ENCODE measurements at places on chromosomes 6 and 20.

DNA sequence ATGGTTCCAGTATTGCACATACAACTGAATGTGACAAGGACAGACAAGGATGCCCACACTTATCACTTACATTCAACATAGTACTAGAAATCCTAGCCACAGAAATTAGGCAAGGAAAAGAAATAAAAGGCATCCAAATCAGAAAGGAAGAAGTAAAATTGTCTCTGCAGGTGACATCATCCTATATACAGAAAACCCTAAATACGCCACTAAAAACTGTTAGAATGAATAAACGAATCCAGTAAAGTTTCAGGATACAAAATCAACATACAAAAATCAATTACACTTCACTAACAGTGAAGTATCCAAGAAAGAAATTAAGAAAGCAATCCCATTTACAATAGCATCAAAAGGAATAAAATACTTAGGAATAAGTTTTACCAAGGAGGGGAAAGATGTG, 66.1 kb downstream of the FAM217A start:
- DNase-seq = no peak

DNA sequence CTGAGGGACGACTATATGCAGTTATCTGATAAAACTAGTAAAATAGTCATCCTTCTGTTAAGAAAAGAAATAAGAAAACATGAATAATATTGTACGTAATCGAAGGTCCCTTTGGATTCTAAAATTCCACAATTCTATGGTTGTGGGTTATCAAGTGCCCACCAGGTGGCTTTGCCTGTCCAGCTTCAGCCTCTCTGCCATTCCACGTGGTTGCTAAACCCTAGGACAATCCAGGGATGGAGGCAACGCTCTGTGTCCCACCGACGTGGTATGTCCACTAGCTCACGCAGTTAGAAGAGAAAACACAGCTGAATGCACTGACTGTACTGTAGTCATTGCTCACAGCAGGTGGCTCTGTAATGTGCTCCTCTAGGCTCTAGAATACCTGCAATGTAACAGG, 349.3 kb downstream of the FARS2 start:
- DNase-seq = no peak

DNA sequence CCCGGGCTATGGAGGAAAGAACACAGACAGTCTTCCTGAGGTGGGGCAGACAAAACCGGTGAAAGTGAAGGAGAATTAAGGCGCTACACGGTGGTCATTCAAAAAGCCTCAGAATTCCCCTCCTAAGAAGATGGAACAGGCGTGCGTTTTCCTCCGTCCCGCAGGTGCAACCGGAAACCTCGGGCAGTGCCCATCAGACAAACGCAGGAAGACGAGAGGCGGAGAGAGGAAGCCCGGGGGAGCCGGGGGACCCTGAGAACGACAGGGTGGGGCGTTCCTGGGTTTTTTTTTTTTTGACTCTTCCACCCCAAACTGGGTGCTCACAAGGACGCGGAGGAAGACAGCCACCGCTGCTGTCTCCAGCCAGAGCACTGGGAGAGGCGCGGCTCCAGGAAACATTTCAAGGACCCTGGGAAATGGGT, 25.4 kb downstream of the TTLL2 start:
- no peak for DNase-seq

- DNase-seq = no peak
These were observed 65.1 kb upstream of the DUSP22 start for GRCh38 chr6:227074-227782.

DNA sequence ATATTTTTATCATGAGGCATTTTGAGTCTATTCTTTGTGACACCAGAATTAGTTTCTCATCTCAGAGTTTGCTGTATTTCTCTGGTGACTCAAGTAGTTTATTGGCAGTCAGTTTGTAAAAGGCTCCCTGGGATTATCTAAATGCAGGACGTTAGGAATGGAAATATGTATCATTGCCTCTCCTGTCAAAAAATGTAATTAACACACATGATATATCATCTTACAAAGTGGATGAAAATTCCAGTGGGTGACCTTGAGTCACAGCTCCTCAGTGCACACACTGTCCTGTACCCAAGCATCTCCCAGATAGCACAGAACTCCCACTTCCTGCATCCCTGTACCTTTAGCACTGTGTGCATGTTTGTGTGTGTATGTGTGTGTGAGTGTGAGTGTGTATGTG, 258.6 kb downstream of the LAMA2 start:
- DNase-seq = peak; percentile 10

DNA sequence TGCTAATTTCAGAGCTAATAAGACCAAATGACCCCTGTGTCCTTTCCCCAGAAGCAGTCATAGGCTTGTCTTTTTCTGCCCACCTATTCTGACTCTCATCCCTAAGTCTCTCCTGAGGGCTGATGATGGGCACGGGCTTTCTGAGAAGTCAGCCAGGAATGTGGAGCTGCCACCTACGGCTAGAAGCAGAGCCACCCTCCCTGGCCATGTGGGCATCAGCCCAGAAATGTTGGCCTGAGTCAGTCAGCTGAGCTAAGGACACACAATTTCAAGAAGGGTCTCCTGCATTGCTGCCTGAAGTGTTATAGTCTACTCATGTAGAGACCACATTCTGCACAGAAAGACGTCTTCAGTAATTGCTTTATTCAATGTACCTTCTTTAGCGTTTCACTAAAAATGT, 17.1 kb downstream of the MYLIP start:
- DNase-seq = no peak

GRCh38 chr6:47247227-47247797, 62.4 kb downstream of the TNFRSF21 start:
- DNase-seq = no peak

- DNase-seq = no peak
These were observed 24.7 kb downstream of the SYNJ2 start for GRCh38 chr6:158006331-158006730.

DNA sequence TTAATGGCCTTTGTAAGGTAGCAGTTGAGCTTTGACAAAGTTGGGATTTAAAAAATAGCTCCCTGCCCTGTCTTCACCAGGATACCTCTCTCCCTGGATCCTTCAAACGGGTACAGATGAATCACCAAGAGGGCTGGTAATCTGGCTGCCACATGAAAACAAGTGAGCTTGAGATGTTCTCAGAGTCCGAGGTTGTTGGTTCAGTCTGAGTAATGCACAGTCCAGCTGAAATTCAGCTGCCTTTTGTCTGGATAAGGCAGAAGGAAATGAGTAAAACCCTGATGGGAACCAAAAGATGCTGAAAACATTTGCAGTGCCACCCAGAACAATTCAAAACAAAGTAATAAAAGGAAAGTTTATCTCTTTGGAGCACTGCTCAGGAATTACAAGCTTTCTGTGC, 86.8 kb downstream of the GJA1 start:
- DNase-seq = peak; percentile 89

DNA sequence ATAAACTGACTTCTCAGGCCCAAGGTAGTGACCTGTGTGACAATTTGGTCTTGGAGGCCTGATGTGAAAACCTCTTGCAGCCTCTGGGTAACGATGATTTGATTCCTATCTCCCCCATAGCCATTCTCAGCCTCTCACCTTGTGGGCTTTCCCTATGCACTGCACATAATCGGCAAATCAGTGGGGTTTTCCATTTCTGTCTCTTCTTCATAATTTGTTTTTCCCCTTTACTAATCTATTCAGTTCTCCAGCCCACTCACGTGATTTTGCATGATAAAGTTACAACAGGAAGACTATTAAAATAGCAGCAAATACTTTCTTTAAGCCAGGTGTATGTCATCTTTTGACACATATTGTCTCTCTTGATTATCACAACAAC, 893.7 kb downstream of the TFAP2A start:
- DNase-seq = no peak

GRCh38 chr6:168152306-168152963, 73.4 kb upstream of the FRMD1 start:
- no peak for DNase-seq

- peak; percentile 67 for DNase-seq
These were observed 165.6 kb downstream of the TRIM27 start for GRCh38 chr6:28758046-28758817.

DNA sequence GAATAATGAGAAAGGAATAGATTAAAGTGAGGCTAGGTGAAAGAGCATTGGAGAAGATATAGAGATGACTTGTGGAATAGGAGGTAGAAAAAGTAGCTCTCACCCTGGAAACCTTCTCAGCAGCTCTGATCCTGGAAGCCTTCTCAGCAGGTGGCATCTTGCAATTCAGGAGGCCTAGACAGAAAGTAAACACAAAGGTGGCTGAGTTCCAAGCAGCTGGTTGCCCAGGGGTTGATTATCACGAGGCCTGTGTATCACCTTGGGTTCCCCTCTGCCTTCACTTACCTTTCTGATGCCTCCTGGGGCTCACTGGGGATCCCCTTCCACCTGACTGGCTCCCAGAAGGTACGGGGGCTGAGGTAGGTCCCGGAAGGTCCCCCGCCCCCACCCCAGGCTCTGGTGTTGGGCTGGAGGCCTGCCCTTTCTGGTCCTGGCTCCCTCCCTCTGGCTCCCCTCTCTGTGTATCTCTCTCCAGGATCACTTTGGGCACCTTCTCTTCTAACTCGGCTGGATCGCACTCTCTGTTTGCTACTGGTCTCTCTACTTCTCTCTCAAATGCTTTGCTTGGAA, 9.7 kb downstream of the MDC1 start:
- no peak for DNase-seq

DNA sequence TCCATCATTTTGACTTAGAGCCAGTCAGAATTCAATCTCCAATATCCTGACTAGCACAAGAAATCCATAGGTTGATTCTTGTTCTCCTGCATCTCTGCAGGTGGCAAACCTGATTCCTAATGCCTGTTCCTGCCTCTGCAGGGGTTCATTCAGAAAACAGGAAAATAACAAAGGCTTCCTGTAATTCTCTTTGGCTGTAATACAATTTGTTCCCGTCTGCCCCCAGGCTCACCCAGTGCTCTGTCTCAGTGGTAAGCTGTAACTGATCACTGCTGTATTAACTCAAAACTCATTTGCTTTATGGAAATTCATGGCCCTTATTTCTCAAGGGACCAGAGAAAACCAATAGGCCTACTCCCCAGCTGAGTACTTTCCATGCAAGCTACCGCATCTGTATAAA, 88.6 kb downstream of the OPRM1 start:
- no peak for DNase-seq

DNA sequence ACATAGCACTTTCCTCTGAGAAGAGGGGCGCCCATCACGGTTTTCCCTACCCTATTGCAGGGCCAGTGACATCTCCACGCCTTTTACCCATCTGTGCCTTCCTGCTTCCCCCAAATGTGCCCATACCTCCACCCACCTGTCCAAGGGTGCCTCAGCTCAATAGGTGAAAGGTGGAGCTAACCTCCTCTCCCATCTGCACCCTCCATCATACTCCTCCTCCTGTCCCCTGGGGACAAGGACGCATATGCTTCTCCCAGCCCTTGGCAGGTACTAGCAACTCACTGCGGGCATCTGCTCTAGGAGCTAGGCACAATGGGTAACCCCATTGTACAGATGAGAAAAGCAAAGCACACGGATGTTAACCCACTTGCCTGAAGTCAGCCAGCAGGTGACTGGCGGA, 62.8 kb downstream of the STK35 start:
- no peak for DNase-seq

DNA sequence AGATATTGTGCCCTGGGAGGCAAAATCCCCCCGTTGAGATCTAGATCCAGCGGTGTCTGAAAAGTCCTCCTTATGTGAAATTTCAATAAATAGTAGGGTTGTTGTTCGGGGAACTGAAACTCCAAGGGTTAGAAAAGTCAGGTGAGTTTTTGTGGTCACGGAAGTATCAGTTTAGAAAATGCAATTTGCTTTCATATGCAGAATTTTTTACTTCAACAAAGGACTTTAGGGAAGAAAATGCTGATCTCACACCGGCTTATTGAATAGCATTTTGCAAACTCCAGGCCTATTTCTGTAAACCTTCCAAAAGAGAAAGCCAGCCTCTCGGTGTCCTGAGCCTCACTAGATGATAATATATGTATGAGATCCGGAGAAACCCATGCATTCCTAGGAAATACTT, 254.7 kb downstream of the TSHZ2 start:
- no peak for DNase-seq

DNA sequence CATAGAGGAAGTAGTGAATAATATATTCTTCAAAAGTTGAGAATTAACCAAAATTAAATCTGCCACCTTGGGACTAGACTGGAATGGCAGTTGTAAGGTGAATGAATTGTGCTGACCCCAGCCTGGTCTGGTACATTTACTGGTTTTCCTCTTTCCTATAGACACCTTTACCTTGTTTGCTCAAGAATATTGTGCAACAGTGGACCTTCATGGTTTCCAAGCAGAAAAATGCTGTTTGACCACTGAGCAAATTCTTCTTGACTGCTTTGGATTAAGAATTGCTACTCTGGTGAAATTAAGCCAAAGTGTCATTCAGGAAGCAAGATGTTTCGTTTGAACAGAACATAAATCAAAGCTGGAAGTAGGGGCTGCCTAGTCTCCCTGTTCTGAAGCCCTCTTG, 156.6 kb upstream of the TAB2 start:
- no peak for DNase-seq

DNA sequence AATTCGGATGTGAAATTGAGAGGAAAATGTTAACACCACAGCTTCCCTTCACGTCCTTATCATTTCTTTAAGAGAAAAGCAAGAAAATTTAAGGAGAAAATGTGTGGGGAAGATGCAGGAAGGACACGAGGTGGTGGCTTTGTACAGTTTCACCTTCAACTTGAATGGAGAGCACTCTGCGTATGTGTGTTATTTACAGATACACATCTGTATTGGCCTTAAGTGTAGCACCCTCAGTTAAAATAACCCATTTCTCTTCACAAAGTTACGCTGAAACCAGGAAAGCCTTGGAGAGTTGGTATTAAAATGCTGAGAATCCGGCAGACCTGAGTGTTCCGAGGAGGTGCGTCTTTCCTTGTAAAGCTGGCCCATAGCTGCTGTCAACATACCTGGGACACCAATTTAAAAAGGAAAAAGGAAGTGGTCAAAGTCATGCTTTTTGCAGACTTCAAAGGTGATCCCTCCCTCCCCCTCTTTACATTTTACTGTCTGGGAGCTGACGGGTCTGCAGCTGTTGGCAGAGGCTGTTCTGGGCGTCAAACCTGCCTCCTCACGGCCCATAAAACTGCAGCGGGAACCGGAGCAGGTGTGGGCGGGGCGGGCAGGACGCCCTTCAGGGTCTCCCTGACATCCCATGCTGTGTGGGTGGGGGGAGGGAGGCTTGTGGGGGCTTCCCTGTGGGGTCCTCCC, 61.3 kb upstream of the TBXT start:
- DNase-seq = no peak

DNA sequence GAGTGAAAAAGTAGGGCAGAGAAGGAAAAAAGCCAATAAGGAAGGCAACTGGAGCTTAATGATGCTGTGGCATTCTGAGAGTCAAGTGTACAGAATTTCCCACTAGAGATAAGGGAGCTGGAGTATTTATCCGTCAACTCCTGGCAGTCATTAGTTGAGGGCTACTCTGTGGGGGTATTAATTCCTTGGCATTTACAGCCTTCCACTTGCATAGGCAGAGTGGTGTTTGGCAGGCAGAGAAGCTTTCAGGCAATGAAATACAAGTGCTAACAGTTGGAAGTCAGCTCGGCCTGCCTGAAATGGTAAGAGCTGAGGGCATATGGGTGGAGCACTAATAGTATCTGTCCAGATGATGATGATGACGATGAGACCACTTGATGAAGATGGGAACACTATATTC, 207.3 kb upstream of the FLRT3 start:
- DNase-seq = no peak

Measured in adipocyte (in vitro differentiated cells).